Esophagus squamous epithelium (tissue), 5 donors: ENCODE measurements at places on chromosomes 6 and 20.

DNA sequence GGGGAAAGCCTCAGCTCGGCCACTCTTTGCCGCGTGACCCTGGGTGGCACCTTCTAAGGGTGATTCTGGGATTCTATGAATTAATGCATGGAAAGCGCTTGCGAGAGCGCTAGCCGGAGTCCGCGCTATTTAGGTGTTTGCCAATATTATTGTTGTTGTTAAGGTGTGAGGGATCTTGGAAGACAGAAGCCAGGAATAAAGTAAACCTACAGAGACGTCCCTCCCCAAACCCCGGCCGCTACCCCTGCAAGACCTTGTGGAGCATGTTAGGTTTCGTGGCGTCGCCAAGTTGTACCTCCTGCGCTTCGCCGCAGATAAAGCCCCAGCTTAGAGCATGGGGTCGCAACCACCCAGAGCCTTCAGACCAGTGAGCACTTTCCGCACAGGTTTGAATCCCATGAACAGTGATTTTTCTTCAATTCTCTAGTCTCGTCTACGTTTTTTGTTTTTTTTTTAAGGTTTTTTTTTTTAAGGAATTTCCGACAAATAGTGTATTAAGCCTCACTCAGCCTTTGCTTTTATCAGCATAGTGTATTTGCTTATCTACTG lies 16.9 kb upstream of the ZSCAN9 start:
- no peak for DNase-seq

GRCh38 chr20:49507741-49508434 lies 25.4 kb upstream of the KCNB1 start:
- DNase-seq, result no peak

DNA sequence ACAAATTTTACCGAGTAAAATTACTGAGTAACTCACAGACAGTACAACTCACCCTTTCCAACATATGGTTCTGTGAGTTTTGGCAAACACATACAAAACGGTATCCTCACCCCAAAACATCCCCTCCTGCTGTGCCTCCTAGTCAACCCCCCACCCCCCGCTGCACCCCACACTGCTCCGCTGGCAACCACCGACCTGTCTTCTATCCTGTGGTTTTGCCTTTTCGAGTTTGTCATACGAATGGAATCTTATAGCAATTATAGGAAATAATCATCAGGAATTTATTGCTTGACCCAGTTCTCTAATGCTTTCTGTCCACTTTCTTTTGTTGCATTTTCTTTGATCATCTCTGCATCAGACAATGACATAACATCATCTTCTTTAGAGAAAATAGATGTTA lies 312.3 kb downstream of the KIF16B start:
- no peak for DNase-seq

DNA sequence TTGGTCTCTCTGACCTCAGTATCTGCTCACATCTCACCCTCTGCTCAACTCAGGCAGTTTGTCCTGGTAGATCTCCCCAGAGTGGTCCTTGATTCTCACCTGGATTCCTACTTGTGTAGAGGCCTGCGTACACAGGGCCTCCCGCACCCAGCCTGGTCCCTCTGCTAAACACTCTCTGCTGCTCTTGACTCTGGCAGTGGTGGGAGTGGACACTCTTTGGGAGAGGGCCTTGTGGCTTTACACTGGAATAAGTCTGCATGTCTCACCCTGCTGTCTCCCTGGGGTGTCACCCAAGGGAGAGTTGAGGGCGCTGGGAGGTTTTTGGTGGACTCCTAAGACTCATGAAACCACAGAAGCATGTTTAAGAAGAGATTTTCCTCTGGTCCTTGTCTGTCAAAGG lies 57.3 kb upstream of the ECI2 start:
- no peak for DNase-seq

DNA sequence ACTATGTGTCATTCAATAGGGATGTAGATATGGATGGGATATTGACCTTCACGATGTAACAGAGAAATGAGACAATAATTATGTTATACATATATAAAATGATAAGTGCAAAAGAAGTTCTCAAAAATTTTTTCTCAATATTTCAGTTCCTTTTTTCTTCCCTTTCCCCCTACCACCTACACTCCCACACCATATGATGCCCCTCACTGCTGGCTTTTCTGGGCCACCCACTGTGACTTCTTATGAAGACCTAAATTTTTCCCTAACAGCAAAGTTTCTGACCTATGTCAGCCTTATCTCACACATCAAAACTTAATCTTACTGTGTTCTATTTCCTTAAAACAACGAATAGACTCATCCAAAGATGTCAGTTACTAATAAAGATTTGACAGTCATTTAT lies 89.9 kb upstream of the MYLIP start:
- no peak for DNase-seq

- no peak for DNase-seq
These were observed 10.3 kb downstream of the PREX1 start for GRCh38 chr20:48817367-48818030.

GRCh38 chr6:166121726-166122125 lies 45.9 kb downstream of the TBXT start:
- no peak for DNase-seq

DNA sequence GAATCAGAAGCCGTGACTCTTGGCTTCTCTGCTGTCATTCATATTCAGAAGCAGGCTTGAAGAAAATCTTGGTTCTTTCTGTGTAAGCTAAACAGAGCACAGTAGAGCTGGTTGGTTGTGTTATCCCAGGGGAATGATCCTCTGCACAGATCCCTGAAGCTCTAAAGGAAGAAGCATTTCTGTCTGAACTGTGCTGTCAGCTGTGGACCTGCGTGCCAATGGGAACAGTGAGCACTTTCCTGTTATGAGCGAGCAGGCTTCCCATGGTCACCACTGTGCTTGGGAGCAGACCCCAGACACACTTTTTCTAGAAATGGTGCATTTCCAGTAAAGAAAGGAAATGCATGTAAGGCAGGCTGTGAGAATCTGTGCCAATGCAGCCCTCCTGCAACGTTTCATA lies 490.2 kb downstream of the EPM2A start:
- DNase-seq, result no peak

DNA sequence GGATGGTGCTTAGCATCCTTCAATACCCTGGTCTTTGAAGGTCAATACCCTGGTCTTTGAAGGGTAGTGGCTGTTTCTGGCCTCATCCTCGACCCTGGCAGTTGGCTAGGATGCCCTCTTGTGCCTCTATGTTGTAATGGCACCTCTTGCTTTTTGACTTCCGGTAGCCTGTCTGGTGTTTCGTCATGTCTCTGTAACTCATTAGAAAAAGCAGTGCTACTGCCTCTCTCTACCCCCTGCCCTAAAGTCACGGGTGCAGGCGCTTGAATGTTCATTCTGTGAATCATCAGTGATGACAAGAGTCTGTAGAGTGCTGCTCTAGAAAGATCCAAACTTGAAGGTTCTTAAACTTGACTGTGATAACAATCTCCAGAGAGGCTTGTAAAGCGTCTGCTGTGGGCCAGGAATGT lies 28.3 kb downstream of the RSPO4 start:
- no peak for DNase-seq

DNA sequence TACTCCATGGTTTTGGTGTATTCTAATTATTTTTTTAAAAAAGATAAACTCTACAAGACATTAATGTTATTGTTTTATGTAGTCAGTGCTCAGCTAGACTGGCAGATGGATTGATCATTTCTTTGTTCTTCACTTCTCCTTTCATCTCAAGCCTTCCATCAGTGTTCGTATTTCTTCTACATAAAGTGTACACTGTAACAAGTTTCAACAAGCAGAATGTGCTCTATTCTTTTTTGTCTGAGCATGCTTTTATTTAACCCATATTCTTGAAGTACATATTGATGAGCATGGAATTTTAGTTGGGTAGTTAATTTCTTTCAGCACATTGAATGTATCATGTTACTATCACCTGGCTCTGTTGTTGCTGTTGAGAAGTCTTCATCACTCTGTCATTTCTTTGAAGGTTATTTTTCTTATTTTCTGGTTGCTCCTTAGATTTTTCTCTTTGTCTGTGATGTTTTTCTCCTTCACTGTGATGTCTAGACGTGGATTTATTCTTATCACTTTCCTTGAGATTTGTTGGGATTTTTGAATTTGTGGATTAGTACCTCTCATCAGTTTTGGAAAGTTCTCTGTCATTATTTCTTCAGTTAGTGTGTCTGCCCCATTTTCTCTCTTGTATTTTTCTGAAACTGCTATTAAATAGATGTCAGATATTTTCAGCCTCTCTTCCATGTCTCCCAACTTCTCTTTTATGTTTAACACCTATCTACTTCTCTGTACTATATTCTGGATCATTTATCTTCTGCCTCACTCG lies 48.5 kb downstream of the TGM2 start:
- DNase-seq, result no peak

DNA sequence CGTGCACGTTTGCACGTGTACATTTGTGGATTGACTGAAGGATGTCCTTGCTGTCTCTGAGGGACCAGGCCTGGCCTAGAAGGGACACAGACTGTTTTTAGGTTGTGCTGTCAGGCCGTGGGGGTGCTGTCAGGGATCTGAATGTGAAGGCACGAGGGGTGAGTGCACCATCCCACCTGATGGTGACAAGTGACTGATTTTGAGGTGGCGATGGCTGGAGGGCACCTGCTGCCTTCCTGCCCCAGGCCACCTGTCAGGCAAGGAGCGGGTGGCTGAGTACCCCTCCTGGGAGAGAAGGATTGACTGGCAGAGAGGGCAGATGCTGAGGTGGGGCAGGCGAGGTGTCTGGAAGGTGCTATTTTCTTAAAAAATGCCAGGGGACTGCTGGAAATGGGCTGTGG lies 1.2 kb downstream of the RAB44 start:
- no peak for DNase-seq

DNA sequence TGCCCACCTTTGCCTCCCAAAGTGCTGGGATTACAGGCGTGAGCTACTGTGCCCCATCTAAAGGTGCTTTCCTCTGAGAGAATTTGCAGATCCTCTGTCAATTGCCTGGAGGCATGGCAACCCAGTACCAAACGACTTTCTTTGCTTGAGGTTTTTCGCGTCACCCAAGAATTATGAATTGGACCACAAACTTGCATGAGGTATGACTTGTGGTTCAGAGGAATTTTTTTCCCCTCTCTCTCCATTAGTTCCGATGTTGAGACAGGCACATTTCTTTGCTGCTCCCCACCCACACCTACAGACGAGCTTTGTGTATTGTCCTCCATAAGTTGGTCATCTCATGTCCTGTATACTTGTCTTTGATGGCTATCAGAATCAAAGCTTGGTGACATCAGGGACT lies 11.8 kb upstream of the SCAF8 start:
- DNase-seq, result no peak

DNA sequence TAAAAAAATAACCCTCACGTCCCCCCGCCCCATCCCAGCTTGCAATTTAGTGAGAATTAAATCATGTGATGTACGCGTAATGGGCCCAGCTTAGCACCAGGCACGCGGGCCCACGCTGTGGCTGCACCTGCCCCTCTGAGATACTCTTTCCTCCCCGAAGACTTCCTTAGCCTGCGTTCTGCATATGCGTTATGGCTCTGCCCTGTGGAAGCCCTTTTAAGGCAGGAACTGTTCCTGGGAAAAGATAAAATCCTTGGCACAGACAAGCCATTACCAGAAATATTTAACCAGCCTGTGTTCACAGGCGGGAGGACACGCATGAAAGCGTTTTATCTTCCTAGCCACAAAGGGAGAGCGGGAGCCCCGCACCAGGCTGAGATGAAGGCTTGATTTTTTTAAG lies 311.0 kb downstream of the LRFN2 start:
- no peak for DNase-seq

DNA sequence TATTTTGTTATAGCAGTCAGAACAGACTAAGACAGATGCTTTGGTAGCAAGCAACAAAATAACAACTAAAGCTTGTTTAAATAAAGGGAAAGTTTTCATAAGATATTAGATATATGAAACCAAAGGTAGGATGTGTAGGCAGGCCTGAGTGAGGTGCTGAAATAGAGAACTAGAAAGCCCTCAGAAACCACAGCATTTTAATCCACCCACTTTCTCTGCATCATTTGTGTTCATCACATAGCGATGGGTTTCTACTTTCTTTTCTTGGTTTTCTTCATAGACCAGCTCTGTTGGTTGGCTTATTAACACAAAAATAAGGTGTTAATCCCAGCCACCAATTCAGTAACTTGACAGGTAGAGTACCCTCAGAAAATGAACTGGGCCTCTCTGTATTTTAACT lies 58.6 kb downstream of the RPS12 start:
- DNase-seq, result no peak

DNA sequence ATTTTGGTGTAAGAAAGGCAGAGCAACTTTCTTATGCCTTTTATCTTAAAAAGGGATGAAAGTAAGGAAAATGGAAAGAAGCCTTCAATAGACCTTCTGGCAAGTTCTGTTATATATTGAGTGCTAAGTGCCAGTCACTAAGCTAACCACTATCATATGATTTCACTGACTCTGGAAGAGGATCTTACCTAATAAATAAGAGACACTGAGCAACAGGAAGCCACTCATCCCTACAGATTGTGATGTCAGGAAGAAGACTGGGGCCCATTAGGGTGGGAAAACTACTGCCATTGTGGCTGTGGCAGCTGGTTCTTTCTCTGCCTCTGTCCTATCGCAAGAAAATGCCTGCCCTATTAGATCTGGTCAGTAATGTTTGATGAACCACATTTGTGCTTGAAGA lies 89.6 kb downstream of the AIG1 start:
- no peak for DNase-seq

- no peak for DNase-seq
These were observed 516.5 kb downstream of the PRKN start for GRCh38 chr6:162211022-162211421.

DNA sequence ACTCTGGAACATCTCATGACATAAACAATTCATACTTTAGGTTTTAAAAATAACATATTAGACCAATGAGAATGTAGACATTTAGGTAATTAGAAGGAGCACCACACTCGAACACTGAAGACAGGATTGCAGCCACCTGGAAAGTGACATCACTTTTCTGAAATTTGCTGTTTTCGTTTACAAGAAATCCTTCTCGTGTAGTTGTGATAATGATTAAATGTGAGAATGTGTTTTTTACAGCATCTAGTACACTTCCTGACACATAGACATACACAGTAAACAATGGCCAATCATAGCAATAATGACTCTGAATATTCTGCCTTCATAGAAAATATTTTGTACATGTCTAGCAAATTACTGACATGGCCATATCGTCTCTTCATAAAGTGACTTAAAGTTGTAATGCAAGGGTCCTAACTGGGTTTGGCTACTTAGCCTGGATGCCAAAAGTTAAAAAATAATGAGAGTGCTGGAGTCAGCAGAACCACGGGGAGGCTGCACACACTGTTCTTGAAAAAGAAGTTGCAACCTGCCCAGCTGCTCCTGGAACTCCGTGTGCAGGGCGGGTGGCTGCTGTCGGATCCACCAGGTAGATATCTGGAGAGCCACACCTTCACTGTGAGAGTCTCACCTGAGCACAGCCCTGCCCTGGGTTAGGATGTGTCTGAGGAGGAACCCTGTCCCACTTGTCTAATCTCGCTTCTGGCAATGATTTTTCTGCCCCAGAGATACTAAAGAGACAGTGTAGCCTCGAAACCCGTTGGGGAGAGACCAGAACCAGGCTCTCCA lies 212.9 kb downstream of the QKI start:
- no peak for DNase-seq

- DNase-seq, result no peak
These were observed 165.6 kb downstream of the ZFP64 start for GRCh38 chr20:52025938-52026337.

- DNase-seq, result no peak
These were observed 39.4 kb downstream of the TBC1D7 start for GRCh38 chr6:13288969-13289391.

GRCh38 chr6:55512904-55513303 lies 66.1 kb downstream of the HMGCLL1 start:
- DNase-seq, result no peak
